C1 segment of cervical spinal cord (tissue), 14 donors: ENCODE measurements at places on chromosomes 2 and 18.

DNA sequence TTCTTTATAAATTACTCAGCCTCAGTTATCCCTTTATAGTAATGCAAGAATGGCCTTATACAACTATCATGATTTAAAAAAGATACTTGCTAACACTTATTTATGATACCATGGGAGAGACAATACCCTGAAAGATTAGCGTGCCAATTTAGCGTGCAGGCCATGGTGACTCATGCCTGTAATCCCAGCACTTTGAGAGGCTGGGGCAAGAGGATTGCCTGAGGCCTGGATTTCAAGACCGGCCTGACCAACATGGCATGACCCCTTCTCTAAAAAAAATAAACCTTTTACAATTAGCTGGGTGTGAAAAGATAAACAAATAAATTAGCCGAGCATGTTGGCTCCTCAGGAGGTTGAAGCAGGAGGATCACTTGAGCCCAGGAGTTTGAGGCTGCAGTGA is 493.4 kb upstream of the FSIP2 start:
- DNase-seq, result no peak

- DNase-seq, result no peak
Measured at GRCh38 chr18:38025433-38026038, 459.9 kb upstream of the CELF4 start.

DNA sequence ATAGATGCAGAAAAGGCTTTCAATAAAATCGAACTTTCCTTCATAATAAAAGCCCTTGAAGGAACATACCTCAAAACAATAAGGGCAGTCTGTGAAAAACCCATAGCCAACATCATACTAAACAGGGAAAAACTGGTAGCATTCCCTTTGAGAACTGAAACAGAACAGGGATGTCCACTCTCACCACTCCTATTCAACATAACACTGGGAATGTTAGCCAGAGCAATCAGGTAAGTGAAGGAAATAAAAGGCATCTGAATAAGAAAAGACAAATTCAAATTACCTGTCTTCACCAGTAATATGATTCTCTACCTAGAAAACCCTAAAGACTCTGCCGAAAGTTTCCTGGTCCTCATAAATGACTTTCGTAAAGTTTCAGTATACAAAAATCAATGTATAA is 861.0 kb upstream of the VRK2 start:
- DNase-seq, result no peak

- DNase-seq, result no peak
Measured at GRCh38 chr2:132438691-132439090, 22.1 kb downstream of the GPR39 start.

GRCh38 chr2:189412330-189412953 is 28.8 kb upstream of the WDR75 start:
- no peak for DNase-seq

DNA sequence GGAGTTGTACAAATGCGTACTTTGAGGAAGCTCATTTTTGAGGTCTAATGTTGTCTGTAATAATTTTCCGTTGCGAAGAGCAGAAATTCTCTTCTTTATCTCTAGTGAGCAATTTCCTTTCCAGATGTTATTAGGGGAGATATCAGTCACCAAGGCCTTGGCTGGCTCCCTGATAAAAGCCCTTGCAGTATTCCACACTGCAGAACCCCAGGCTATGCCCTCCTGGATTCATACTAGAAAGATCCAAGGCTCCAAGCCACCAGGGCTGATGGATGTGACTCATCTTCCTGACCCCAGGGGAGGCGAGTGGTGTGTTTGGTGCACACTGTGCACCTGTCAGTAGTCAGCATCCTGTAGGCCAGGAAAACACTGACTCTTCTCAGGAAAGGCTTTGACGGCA is 34.7 kb downstream of the INO80C start:
- DNase-seq, result no peak

DNA sequence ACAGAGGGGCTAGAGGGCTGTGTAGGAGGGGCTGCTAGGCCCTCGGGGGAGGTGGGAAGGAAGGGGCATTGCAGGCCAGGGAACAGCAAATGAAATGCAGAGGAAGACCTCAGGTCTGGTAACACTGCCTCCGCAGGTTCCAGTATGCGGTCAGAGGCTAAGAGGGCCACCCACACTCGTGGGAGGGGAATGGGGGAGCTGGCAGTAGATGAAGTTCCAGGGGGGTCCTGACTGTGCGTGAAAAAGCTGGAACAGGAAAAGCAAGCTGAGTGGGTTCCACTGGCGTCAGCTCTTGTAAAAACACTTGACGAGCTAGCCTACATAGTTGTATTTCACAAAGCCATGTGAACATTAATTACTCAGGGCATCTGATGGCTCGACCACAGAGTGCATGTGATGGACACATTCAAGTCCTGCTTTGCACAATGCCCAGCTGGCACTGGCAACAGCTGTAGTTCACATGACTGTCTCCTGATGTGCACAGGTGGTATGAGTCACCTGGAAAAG is 29.0 kb upstream of the PTPN4 start:
- no peak for DNase-seq

- DNase-seq, result no peak
Measured at GRCh38 chr18:43978174-43978573, 700.9 kb upstream of the SYT4 start.

DNA sequence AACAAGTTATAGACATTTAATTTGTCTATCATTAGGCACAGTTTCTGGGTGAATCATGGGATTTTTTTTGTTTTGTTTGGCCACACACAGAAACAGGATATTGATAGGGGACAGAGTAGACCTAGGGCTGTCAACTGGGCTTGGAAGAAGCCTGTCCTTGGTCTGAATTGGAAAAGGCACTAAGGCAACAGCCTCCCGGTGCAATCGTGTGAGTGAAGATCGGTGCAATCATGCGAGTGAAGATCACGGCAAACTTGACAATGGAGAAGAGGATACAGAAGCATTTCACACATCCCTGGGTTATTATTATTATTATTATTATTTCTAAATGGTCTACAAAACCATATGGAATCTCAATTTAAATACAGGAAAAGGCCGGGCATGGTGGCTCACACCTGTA is 94.5 kb downstream of the ACKR3 start:
- no peak for DNase-seq
